ENCODE measurements at places on chromosomes 6 and 20.

GRCh38 chr6:137550535-137550934 is 56.3 kb upstream of the OLIG3 start:
- DNase-seq: no peak

GRCh38 chr20:34301587-34302311 is 1.4 kb downstream of the AHCY start:
- DNase-seq: no peak

- DNase-seq: no peak
Measured at GRCh38 chr20:822651-823573, 10.6 kb upstream of the FAM110A start.

- DNase-seq: no peak
Measured at GRCh38 chr6:43744931-43745727, 24.9 kb upstream of the VEGFA start.

DNA sequence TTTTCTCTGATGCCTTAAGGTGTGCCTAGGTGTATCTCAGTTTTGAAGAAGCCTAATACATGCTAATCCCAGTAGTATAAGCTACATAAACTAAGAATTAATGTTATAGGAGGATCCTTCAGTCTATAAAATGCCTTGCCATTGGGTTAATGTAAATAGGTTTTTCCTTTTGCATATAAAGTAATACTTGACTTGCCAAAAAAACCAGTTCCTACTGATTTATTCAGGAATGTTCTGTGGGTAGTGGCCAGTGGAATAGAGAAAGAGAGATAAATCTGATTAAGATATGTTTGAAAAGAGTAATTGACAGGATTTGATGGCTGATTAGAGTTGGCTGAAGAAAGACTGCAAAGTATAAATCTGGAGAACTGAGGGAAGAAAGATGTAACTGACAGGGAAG is 273.4 kb downstream of the ZFAND3 start:
- no peak for DNase-seq

GRCh38 chr6:152402791-152403190 is 234.4 kb downstream of the SYNE1 start:
- DNase-seq: no peak

GRCh38 chr20:32404017-32404416 is 45.9 kb downstream of the ASXL1 start:
- no peak for DNase-seq

DNA sequence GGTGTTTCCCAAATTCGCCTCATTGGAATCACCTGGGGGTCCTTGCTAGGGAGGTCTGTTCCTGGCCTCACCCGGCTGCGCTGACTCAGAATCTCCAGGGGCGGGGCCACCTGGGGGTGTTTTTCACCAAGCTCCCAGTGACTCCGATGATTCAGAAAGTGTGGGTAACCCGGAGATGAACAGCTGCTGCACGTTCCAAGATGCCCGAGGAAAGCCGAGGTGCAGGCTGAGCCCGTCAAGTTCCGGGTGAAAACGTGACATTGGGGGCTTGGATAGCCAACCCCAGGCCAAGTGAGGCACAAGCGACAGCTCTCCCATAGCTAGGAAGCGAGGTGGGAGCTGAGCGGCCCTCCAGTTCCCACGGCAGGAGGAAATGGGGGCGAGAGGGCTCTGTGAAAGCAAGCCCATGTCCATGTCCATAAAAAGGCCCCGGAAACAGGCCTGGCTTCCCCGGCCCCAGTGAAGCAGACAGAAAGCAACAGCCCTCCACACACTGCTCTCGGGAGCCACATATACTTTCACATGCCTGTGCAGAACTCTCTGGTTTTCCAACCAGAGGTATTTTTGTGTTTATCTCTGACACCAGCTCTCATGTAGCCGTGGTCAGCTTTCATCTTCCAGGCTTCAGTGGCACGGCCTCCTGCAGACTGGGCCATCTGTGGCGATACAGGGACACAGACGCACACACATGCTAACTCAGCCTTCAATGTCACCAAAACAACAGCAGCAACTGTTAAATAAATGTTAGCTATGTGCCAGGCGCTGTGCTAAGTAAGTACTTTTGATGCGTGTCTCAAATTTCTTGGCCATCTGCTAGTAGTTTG is 90.7 kb upstream of the CCDC28A start:
- no peak for DNase-seq

DNA sequence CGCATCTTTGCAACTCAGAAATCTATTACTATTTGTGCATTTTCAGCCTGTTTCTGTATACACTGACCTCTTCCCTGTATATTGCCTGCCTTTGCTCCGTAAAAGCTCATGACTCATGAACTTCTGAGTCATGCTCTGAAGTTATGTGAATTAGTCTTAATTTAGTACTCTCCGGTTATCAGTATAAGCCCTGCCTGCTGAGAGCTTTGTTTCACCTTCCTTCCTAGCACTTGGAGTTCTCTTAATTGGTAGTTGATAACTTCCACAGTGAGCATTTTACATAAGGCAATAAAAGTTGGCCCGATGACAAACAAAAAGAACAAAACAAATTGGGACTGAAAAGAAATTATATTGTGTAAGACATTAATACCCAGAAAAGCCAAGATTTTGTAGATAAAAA is 231.4 kb downstream of the GJA1 start:
- no peak for DNase-seq

GRCh38 chr6:113048741-113049140 is 701.6 kb downstream of the RFPL4B start:
- DNase-seq: no peak

DNA sequence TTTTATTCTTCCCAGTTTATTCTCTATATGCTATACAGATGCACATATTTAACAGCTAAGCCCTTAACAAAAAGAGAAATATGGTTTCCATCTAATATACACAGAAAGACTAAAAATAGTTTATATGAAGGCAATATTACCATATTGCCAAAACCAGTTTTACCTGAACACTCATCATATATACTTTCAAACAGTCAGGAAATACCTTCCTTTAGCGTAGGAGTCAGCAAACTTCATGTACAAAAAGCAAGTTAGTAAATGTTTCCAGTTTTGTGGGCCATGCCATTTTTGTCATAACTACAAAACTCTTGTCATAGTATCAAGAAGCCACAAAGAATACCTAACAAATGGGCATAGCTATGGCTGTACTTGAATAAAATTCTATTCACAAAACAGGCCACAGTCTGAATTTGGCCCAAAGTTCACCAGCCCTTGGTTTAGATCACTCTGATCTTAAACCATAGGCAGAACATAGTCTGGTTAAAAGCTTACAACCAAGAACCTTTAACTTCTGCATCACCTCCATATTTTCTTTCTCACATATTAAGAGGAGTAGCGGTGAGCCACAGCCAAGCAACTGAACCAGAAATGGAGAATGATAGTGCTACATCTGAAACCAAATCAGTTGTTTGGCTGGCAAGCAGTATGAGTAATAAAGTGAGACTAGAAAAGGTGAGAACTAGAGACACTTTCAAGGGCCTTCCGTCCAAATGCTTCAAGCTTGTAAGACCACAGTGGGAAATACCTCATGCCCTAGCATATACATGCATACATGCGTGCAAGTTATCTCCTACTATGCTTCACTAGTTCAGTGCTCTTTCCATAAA is 116.6 kb downstream of the PTPRK start:
- DNase-seq: no peak

DNA sequence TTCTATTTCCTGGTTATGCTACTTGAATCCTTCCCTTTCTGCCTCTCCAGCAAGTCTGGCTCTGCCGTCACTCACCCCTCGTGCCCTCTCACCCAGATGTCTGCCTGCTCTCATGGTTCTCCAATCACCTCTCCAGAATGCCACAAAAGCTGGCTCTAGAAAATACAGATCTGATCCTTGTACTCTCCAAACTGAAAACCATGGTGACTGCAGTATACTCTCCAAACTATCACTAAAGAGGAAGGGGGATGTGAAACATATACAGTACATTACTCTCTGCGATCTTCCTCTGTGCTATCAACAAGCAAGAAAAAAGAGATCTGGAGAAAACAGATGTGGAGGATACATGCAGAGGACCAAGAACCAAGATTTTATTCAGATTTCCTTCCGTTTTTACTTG is 91.1 kb downstream of the ATXN1 start:
- no peak for DNase-seq

GRCh38 chr6:24824142-24824938 is 25.6 kb upstream of the ARMH2 start:
- DNase-seq: no peak

- DNase-seq: no peak
Measured at GRCh38 chr20:62754122-62754990, 41.9 kb upstream of the MRGBP start.

DNA sequence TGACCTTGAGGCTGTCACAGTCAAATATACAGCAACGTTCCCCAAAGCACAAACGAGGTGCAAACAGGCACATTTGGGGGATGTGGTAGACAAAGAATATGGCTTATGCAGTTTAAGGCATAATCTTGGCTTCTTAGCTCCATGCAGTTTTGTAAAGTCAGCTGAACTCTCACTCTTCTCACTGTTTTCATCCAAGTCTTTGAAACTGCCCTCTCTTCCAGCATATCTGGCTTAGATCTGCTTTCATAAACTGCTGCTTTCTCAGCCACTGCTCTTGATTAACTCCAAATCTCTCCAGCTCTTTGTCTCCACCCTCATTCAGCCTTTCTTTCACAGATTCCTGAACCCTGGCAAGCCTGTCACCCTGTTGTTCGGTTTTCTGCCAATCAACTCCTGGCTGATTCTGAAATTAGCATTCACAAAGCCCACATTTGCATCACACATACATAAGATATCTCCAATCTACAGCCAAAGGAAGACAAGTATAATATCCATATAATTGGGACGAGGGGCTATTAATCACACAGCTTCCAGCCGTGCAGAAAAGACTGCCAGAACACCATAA is 301.1 kb upstream of the RNF217 start:
- DNase-seq: no peak

- peak; percentile 34 for DNase-seq
Measured at GRCh38 chr6:62285612-62286469, at the start of gene KHDRBS2. Gene KHDRBS2, minus strand, starts transcription at chr6:62286225.

- no peak for DNase-seq
Measured at GRCh38 chr6:128532136-128532535, 11.7 kb upstream of the PTPRK start.

DNA sequence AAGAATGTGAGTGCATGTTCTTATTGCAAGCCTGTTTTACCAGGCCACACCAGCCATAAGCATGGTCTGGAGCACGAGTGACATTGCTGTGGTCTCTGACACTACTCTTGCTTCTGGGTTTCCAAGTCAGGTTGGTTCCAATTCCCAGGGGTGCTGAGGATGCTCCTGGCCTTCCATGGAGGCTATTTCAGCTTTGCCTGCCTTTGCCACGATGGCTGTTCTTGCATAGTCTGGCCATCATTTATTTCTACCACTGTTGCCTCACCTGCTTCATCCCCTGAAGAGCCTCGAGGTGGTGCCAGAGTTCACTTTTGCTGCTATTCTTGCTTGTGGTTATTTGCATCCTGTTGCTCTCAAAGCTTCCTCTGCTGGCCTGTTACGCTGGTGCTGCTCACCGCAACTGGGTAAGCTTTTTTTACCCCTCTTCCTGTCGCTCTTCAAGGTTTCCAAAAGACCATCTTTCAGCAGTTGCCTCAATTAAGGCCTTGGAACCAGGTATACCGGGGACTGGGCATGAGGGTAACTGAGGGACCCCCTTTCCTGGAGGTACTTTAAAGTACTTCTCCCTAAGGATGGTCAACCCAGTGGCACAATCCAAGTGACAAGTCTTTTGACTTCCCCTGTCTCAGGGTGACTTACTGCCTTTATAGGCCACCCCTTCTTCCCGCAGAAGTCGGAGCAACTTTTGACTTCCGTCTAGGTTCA is 64.5 kb downstream of the AKAP7 start:
- no peak for DNase-seq

DNA sequence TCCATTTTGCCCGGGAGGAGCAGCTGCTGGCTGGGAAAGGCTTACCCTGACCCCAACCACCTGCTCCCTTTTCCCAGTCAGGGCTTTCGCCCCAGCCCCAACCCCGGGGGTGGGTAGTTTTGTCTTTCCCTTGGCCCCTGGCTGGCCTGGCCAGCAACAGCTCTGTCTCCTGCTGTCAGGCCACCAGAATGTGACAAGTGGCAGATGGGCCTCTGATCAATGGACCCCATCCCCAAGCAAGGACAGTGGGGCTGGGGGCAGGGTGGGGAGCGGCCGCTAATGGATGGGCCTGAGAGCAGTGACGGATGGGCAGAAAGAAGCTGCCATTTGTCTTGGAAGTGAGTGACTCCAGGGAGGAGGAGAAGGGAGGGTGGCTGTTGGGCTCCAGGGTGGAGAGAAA is 121.6 kb downstream of the DHX35 start:
- no peak for DNase-seq

DNA sequence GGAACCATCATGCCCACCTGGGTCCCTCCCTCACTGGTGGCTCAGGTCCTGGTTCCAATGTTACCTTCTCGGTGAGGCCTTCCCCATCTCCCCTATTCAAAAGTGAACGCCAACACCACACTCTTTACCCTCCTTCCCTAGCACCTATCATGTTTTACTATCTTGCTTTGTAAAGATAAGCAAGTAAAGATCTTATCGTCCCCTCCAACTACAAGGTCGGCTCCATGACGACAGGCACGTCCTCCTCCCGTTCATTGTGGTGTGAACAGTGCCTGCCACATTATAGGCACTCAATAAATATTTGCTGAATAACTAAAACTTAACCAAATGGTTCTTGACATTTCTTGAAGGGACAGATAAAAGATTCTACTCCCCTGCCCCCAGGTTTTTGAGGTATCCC is 147.1 kb downstream of the PREX1 start:
- no peak for DNase-seq
